ENCODE measurements at places on chromosomes 16 and 17. TPM values are rescaled to one million over a fixed set of nuclear protein-coding genes. Genes with fewer than 3 reads are reported as not detected.

The ANKRD40CL gene
- not detected for total RNA-seq

The ARL5C gene
- not detected for total RNA-seq

The ODAD4 gene
- 0.30 TPM for total RNA-seq

The G6PC1 gene
- not detected for total RNA-seq

The CCL5 gene
- total RNA-seq: under 0.01 TPM

The MMP2 gene
- total RNA-seq: 1,520 TPM

The OR1E1 gene
- total RNA-seq: not detected
